ENCODE measurements at places on chromosomes 2 and 18. TPM values are rescaled to one million over a fixed set of nuclear protein-coding genes. Genes with fewer than 3 reads are reported as not detected.

GRCh38 chr2:69807821-69808540 is 21.5 kb upstream of the GMCL1 start:
- no peak for DNase-seq

DNA sequence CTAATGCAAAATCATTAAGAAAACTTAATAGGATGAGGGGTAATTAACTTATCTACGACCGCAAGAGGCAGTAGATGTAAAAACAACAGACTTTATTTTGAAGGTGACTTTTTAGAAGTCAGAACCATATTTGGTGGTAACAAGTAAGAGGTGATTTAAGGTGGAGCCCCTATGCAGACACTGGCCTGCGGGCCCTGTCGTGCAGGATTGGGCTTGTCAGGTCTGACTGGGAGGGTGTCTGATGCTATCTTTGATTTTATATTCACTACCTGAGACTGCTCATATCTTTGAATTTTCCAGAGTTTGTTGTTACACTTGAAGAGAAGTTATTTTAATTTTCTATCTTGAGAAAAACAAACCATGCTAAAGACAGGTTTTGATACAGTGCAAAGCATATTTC is 29.1 kb upstream of the SCLY start:
- no peak for DNase-seq

GRCh38 chr2:240728827-240729226 is 37.2 kb downstream of the AQP12A start:
- DNase-seq, result no peak

GRCh38 chr2:3575534-3576262 is 638 bp downstream of the RPS7 start:
- DNase-seq, result no peak

MAP3K19 gene
- total RNA-seq, result not detected

SDC1 gene
- total RNA-seq, result 0.42 TPM

DNA sequence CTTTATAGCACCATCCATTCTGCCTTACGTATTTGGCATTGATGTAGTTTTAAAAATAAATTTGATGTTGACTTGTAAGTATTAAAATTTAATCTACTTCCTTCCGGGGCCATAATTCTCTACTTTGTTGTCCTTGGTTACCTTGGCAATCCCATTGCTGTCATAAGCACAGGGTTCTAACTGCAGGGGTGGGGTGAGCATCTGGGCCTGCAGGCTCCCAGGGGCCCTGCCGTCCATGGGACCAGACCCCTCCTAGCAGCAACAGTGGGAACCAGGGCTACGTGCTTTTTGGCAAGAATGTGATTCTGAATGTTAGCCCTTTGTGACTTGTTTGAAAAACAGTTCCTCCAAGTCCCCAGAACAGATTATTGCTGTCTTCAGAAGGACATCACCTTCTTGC is 4.9 kb downstream of the ASAP2 start:
- no peak for DNase-seq

DNA sequence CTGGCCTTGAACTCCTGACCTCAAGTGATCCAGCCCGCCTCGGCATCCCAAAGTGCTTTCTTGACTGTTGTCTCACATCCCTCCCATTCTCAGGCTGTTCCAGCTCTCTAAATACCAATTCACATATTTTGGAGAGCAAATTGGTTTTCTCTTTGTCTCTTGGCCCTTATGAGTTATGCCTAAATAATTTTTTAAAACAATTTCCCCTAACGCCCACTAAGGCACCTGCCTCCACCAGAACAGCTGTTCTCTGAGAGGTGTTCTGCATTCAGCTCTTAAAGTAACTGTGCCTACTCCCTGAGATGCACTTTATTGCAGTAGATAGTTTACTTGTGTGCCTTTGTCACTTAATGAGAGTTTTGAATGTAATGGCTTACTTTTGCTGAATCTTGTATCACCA is 6.9 kb downstream of the CCDC195 start:
- no peak for DNase-seq

DNA sequence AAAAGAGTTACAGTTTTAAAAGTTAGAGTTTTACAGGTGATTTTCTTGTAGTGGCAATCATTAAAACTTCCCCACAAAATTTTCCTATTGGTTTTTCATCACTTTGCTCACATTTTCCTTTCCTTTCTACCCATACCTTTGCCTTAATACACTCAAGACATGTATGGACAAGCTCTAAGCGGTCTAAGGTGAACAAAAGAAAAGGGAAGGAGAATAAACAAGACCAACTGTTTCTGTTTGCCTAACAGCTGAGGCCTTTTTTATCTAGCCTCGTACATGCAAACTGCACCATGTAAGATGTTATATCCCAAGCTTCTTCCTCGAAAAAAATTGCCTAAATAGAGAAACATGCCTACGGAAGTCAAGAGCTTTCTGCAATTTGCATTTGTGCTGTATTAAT is 33.9 kb upstream of the TBC1D8 start:
- DNase-seq, result no peak

ATOH8 gene
- 0.12 TPM for total RNA-seq

DNA sequence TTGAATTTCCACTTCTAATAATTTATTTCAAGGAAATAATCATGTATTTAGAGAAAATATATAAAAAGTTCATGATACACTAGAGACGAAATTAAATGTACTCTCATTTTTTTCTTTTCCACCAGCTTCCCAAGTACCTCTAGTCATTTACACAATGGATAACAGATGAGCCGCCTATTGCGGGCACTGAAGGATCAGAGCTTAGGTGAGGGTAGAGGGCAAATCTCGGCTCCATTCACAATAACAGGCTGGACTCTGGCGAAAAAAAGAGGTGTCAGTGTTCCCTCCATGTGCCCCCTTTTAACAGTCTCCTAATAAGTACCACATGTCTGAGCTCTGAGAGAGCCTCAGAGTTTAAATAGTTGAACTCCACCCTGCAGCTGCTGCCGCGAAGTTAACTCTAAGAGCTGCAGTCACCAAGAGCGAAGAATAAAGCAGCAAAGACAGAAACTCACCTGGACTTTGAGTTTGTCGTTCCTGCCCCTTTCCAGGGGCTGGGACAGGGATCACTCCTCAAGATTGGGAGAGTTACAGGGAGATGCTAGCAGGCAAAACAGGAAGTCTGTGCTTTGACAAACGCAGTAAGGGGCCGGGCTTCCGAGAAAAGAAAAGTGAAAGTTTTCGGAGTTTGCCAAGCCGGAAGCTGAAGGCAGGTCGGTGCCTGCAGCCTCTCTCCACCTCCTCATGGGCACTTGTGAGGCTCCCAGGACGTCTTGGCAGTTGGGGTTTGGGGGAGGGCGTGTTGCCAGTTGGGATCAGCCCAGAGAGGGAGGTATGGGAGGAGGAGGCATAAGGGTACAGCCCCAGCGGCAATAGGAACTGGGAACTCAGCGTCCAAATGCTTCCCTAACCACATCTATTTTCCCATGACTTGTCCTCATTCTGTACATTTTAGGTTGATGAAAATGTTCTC is at the start of gene SP110:
Gene SP110, minus strand, starts transcription at position 566 of the 913 bp plus-strand sequence. CDS start 3,057 bp downstream, outside the sequence.
- DNase-seq, result peak; percentile 93

GCG gene
- not detected for total RNA-seq

GRCh38 chr18:9321736-9322135 is 12.8 kb upstream of the TWSG1 start:
- DNase-seq, result no peak

NGEF gene
- not detected for total RNA-seq

- no peak for DNase-seq
Measured at GRCh38 chr2:38466876-38467767, 90.0 kb upstream of the ATL2 start.

CYP27C1 gene
- not detected for total RNA-seq

CCDC148 gene
- total RNA-seq, result not detected

PROC gene
- not detected for total RNA-seq

DNA sequence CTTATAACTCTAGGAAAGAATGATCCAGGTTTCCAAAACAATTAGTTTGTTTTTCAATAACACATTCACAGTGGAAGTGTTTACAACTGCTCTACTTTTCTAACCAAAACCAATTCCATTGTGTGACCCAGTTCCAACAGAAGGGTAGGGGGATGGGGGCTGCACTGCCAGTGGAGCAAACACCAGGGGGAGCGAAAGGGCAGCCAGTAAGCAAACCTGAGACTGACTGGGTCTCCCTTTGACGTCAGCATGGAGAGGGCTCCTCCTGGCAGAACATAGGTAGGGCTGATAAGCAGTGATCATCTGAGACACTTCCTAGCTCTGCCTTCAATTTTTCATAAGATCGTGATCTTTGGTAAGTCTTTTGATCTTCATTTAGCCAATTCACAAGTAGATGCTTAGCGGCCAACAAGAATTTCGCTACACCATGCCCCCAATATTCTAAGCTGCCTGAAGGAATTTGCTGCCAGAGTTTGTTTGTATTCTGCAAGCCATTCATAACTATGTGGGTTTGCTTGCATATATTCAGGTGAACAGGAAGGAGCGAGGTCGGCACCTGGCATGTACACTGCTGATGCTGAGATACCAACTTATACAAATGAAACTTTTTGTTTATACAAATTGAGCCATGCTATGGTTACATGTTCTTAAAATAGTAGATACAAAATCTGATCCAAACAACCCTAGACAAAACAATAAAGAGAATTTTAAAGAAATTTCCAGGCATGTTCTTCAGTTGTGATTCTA is 45.9 kb downstream of the ST6GAL2 start:
- DNase-seq, result no peak

GRCh38 chr2:207505171-207505570 is 24.6 kb upstream of the CREB1 start:
- DNase-seq, result no peak

ASPRV1 gene
- 1.8 TPM for total RNA-seq

GRCh38 chr2:69177063-69177771 is 164.2 kb downstream of the ANTXR1 start:
- DNase-seq, result no peak

POTEC gene
- not detected for total RNA-seq

All from activated CD8-positive, alpha-beta memory T cell treated with anti-CD3 and anti-CD28 coated beads, Interleukin-2, amount 10 ng/mL, durations not matched to agents 7 days and 5 days (primary cell).